RCC 7860 (cell line): ENCODE measurements at places on chromosomes 3 and 15.

GRCh38 chr3:5136919-5137429 lies 14.9 kb downstream of the ARL8B start:
- DNase-seq = no peak

DNA sequence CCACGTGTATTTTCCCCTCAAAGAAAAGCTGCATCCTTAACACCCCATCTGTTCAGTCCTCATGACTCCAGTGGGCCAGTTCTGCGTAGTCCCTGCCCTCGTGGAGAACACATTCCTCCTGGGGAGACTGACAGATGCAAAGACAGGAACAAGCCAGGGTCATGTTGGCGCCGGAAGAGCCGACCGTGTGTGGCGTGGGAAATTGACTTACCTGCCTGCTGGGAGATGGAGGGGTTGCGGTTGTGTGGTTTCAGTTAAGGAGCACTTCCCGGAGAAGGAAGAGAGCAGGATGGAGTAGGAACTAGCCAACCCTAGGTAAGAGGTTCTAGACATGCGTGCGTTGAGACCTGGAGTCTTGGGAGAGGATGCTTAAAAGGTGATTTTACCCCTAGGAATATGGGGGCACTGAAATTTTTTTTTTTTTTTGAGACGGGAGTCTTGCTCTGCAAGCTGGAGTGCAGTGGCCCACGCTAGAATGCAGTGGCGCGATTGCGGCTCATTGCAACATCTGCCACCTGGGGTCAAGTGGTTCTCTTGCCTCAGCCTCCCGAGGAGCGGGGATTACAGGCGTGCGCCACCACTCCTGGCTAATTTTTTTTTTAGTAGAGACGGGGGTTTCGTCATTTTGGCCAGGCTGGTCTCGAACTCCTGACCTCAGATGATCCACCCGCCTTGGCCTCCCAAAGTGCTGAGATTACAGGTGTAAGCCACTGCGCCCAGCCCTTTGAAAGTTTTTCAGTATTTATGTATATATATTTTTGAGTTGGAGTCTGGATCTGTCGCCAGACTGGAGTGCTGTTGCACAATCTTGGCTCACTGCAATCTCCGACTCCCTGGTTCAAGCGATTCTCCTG lies 1.4 kb downstream of the VHL start:
- no peak for DNase-seq

GRCh38 chr3:142958707-142959106 lies 4.8 kb downstream of the PAQR9 start:
- peak; percentile 81 for DNase-seq

DNA sequence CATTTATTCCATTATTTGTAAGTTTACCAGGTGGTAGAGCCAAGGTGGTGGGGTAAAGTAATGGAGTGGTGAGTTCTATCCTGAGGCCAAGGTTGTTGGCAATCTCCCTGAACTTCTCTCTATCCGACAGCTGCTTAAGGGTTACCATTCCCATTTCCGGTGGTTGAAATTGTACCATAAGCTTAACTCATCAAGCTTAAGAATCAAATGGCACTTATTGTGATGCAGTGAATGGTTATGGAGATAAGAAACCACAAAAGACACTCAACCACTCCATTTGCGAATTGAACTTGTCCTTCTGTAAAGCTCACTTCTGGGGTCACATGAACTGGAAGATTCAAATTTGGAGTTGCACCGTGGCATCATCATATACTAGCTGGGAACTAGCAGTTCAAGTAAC lies 287.4 kb upstream of the SLCO3A1 start:
- DNase-seq = no peak

DNA sequence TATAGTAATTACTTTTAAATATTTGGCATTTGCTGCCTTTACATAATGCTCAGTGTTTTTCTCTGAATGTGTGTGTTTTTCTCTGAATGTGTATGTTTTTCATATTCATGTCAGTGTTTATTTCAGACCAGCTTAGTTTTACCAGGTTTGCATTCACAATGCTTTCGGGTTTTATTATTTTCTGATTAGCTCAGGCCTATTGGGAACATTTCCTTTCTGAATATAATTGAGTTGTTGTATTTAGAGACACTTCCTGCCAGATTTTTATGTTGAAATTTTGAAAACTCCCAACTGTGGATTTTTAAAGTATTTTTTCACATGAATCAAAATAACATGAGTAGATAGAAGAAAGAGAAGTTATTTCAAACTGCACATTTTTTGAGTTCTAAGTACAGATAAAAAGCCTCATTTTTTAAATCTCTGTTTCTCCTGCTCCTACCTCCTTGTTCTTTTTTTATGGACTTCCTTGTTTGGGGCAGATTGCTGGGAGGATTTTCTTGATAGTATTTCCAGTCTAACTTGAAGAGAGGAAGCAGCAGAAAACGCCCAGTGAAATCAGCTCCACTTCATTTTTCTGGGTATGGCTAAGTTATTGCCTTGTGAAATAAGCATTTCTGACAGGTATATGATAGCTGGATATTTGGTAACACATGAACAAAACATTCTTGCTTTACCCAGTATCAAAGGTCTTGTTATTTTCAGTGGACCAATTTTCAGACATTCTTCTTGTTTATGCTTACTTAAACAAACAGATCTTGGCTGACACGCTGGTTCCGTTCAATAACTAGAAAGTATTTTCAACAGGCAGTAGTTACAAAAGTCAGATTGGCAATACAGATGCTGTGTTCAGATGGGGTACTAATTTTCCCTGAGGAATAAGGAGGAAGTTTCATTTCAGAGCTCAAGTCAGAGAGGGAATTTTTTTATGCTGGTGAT lies 70.7 kb downstream of the RIOX2 start:
- DNase-seq = no peak
